LoVo (cell line): ENCODE measurements at places on chromosomes 6 and 20.

- DNase-seq: no peak
These were observed 79.7 kb downstream of the ARMC2 start for GRCh38 chr6:108927927-108928326.

DNA sequence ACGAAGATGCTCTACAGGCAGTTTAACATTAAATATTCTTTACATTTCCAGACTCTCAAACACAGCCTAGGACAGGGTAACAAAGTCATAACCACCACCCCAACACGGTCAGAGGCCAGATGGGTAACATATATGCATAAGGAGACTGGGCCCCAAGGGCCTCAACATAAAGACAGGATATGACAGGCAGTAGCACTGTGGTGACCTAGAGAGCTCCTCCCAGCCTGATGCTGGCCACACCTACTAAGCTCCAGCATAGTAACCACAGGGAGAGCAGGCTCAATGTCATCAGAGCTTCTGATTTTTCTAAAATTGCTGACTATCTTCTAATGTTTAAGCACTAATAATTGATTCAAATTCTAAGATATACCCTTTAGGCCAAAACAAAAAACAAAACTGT is 21.7 kb downstream of the SMLR1 start:
- DNase-seq: no peak

- DNase-seq: no peak
These were observed 73.2 kb downstream of the TRERF1 start for GRCh38 chr6:42378536-42378935.

GRCh38 chr20:14449323-14449722 is 111.9 kb upstream of the FLRT3 start:
- DNase-seq: no peak

DNA sequence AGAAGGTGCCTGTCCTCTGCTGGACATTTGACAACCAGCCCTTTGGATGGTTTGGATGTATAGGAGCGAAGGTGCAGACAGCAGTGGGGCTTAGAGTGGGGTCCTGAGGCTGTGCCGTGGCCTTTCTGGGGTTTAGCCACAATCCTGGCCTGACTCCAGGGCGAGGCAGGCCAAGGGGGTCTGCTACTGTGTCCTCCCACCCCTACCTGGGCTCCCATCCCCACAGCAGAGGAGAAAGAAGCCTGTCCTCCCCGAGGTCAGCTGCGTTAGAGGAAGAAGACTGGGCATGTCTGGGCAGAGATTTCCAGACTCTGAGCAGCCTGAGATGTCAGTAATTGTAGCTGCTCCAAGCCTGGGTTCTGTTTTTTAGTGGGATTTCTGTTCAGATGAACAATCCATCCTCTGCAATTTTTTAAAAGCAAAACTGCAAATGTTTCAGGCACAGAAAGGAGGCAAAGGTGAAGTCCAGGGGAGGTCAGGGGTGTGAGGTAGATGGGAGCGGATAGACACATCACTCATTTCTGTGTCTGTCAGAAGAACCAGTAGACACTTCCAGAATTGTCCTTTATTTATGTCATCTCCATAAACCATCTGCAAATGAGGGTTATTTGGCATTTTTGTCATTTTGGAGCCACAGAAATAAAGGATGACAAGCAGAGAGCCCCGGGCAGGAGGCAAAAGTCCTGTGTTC is 1.3 kb upstream of the CDKN1A start:
- DNase-seq: peak; percentile 41
